ENCODE measurements at places on chromosomes 2 and 18.
A peak's percentile ranks its signal among the peaks of the same experiment; 100 is the strongest.

DNA sequence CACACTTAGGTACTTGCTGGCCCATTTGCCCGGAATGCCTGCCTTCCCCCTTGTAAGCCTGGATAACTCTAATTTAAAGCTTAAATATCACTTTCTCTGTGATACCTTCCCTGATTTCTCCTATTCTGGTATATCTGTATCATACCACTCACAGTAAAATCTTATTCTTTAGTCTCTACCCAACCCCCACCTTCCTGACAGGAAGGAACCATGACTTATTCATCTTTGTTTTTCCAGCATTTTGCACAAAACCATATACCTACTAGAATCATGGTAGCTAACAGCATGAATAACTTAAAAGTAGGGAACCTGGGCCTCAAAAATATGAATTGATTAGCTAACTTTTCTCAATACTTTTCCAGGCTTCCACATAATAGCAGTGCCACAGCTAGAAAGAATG lies 111.5 kb downstream of the GFPT1 start:
- DNase-seq = no peak

GRCh38 chr2:230205721-230206120 lies 14.1 kb downstream of the SP110 start:
- DNase-seq = no peak

- no peak for DNase-seq
Observed at GRCh38 chr2:237483018-237483731, 3.9 kb upstream of the MLPH start.

GRCh38 chr18:7034924-7035323 lies 82.7 kb downstream of the LAMA1 start:
- DNase-seq = no peak

- no peak for DNase-seq
Observed at GRCh38 chr2:42342061-42342794, 18.8 kb downstream of the COX7A2L start.

DNA sequence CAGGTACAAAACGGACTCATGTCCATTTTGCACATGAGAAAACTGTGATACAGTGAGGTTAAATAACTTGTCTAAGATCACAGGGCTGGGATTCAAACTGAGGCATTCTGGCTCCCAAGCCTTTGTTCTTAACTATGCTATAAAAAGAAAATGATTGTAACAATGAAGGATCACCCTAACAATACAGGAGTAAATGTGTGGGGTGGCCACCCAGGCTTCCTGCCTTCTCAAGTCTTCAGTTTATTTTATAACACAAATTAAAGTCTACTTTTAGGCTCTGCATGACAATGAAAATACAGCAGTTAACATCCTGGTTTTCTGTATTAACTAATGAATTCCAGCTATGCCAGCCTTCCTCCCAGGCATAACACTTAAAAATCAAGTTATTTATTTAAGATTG lies 7.6 kb downstream of the WDFY1 start:
- DNase-seq = no peak

- no peak for DNase-seq
Observed at GRCh38 chr2:212646698-212647366, 108.2 kb upstream of the ERBB4 start.

- DNase-seq = no peak
Observed at GRCh38 chr2:59604123-59604522, 949.3 kb downstream of the BCL11A start.

GRCh38 chr2:64327510-64328414 lies 126.2 kb upstream of the LGALSL start:
- peak; percentile 16 for DNase-seq

DNA sequence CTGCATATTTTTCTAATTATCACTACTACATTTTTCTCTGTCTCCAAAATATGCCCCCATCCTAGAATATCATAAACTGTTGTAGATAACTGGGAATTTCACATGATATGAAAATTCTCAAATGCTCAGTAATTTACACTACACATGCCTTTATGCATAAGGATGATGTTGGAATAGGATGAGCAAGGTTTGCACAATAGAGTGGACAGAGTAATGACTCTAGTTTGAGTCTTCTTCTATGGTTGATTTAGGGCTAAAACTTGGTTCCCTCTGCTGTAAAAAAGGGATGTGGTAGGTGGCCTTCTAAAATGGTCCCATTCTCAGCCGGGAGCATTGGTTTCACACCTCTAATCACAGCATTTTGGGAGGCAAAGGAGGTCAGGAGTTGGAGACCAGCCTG lies 129.9 kb downstream of the BCL11A start:
- DNase-seq = no peak

Measured in stimulated activated CD8-positive, alpha-beta memory T cell treated with anti-CD3 and anti-CD28 coated beads, Interleukin-2, amount 100 ng/mL, for 1 hour (primary cell).